Dermis microvascular lymphatic vessel endothelial cell (primary cell): ENCODE measurements at places on chromosomes 13 and 19.

- no peak for DNase-seq
Measured at GRCh38 chr13:31200637-31200971, 829 bp downstream of the B3GLCT start.

GRCh38 chr19:40360708-40361241, 12.3 kb downstream of the PLD3 start:
- DNase-seq = no peak

GRCh38 chr19:10416380-10417257, 3.7 kb upstream of the PDE4A start:
- peak; percentile 58 for DNase-seq

- no peak for DNase-seq
Measured at GRCh38 chr13:109331011-109331433, 455.4 kb downstream of the IRS2 start.
